Activated T-cell treated with anti-CD3 and anti-CD28 coated beads, Interleukin-2, amount 50 U/mL, for 72 hours (primary cell): ENCODE measurements at places on chromosomes 6 and 20. TPM values are rescaled to one million over a fixed set of nuclear protein-coding genes. Genes with fewer than 3 reads are reported as not detected.
A peak's percentile ranks its signal among the peaks of the same experiment; 100 is the strongest.

LGSN gene
- total RNA-seq = 0.32 TPM

PBOV1 gene
- total RNA-seq = not detected

TUBB2B gene
- not detected for total RNA-seq

PSORS1C2 gene
- total RNA-seq = not detected

OPN5 gene
- not detected for total RNA-seq

RNF182 gene
- total RNA-seq = not detected

DNA sequence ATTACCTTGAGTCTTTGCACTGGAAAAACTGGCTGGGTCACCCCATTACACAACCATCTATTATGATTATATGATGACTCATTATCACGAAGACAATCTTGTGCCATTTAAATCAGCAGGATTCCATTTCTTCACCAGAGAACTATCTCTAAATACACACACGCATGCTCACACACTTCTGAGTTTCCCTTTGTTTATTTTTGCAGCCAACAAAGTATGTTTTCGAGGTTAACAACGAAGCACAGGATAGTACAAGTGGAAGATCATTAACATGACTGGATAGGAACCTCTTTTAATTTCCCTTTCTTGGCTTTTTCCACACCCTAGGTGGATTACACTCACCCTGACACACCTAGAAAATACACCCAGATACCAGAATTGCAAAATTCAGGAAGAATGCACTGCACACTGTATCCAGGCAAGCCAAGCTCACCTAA, 18.9 kb downstream of the PERP start:
- H3K27ac ChIP-seq = no peak overlapping the region
- H3K27me3 ChIP-seq = peaks cover 22% of the 10 kb centered on the region
- H3K4me1 ChIP-seq = peaks cover 5% of the 10 kb centered on the region
- H3K36me3 ChIP-seq = no peaks in the 10 kb centered on the region
- DNase-seq = no peak

DNA sequence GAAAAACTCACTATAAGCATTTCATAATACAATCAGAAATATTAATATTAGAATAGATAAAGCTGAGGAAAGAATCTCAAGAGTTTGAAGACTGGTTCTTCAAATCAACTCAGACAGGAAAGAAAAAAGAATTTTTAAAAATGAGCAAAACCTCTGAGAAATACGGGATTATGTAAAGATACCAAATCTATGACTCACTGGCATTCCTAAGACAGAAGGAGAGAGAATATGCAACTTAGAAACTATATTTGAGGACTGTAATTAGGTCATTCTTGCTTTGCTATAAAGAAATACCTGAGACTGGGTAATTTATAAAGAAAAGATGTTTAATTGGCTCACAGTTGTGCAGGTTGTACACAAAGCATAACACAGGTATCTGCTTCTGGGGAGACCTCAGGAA, 665.1 kb downstream of the RNF144B start:
- no peaks in the 10 kb centered on the region for H3K36me3 ChIP-seq
- no peaks in the 10 kb centered on the region for H3K4me1 ChIP-seq
- DNase-seq = no peak
- H3K27me3 ChIP-seq = no peaks in the 10 kb centered on the region
- H3K27ac ChIP-seq = no peak overlapping the region
- no peak overlapping the region for H3K4me3 ChIP-seq

DNA sequence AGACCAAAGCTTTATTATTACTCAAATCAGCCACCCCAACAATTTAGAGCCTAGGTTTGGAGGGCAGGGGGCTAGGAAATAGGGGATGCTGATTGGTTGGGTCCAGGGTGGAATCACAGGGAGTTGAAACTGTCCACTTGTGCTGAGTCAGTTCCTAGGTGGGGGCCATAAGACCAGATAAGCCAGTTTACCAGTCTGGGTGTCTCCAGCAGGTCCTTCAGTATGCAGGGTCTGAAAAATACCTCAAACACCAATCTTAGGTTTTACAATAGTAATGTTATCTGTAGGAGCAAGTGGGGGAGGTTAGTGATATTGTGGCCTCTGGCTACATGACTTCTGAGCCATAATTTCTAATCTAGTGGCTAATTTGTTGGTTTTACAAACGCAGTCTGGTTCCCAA, 63.2 kb downstream of the UBR2 start:
- no peak overlapping the region for H3K27ac ChIP-seq
- H3K4me3 ChIP-seq = no peak overlapping the region
- no peaks in the 10 kb centered on the region for H3K27me3 ChIP-seq
- no peaks in the 10 kb centered on the region for H3K4me1 ChIP-seq
- DNase-seq = no peak
- H3K36me3 ChIP-seq = peaks cover 6% of the 10 kb centered on the region

GRCh38 chr6:64874776-64875175, 832.2 kb downstream of the EYS start:
- H3K36me3 ChIP-seq = no peaks in the 10 kb centered on the region
- no peak for DNase-seq
- H3K27ac ChIP-seq = no peak overlapping the region
- H3K27me3 ChIP-seq = no peaks in the 10 kb centered on the region
- no peak overlapping the region for H3K4me3 ChIP-seq
- H3K4me1 ChIP-seq = no peaks in the 10 kb centered on the region

- no peaks in the 10 kb centered on the region for H3K4me1 ChIP-seq
- H3K36me3 ChIP-seq = no peaks in the 10 kb centered on the region
- peaks cover 14% of the 10 kb centered on the region for H3K27me3 ChIP-seq
- no peak overlapping the region for H3K4me3 ChIP-seq
These were observed 1.7 kb upstream of the TREM2 start for GRCh38 chr6:41164551-41165120.

DNA sequence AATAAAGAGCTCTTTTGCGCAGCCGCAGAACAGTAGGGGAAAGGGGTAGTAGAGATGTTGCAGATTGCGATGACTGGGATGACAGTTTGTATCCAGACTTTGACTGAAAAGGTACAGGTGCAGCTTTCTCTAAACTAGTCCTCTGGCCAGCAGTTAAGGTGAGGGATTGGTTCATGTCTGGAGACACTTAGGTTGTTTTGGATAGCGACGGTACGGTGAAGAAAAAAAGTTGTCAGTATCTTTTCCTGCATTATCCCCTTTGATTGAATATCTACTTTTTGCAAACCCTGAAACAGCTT, 537 bp downstream of the PRR3 start:
- H3K27me3 ChIP-seq = no peaks in the 10 kb centered on the region
- H3K36me3 ChIP-seq = peaks cover 10% of the 10 kb centered on the region
- DNase-seq = no peak
- H3K4me1 ChIP-seq = peaks cover 65% of the 10 kb centered on the region
- peak overlapping the region; percentile 97 for H3K27ac ChIP-seq

- DNase-seq = no peak
- peaks cover 13% of the 10 kb centered on the region for H3K27me3 ChIP-seq
- H3K27ac ChIP-seq = no peak overlapping the region
- no peaks in the 10 kb centered on the region for H3K4me1 ChIP-seq
- peaks cover 2% of the 10 kb centered on the region for H3K36me3 ChIP-seq
- H3K4me3 ChIP-seq = no peak overlapping the region
These were observed 274.4 kb downstream of the THBS2 start for GRCh38 chr6:168979254-168979653.

GRCh38 chr20:63022501-63022900, 15.7 kb upstream of the BHLHE23 start:
- no peak for DNase-seq
- H3K4me1 ChIP-seq = no peaks in the 10 kb centered on the region
- H3K4me3 ChIP-seq = no peak overlapping the region
- H3K27me3 ChIP-seq = peaks cover 5% of the 10 kb centered on the region
- no peak overlapping the region for H3K27ac ChIP-seq
- H3K36me3 ChIP-seq = no peaks in the 10 kb centered on the region
